Stimulated activated CD4-positive, alpha-beta T cell treated with anti-CD3 and anti-CD28 coated beads, Interleukin-1b, Interleukin-23, amount 100 ng/mL, for 1 hour (primary cell): ENCODE measurements at places on chromosomes 5 and 9.

DNA sequence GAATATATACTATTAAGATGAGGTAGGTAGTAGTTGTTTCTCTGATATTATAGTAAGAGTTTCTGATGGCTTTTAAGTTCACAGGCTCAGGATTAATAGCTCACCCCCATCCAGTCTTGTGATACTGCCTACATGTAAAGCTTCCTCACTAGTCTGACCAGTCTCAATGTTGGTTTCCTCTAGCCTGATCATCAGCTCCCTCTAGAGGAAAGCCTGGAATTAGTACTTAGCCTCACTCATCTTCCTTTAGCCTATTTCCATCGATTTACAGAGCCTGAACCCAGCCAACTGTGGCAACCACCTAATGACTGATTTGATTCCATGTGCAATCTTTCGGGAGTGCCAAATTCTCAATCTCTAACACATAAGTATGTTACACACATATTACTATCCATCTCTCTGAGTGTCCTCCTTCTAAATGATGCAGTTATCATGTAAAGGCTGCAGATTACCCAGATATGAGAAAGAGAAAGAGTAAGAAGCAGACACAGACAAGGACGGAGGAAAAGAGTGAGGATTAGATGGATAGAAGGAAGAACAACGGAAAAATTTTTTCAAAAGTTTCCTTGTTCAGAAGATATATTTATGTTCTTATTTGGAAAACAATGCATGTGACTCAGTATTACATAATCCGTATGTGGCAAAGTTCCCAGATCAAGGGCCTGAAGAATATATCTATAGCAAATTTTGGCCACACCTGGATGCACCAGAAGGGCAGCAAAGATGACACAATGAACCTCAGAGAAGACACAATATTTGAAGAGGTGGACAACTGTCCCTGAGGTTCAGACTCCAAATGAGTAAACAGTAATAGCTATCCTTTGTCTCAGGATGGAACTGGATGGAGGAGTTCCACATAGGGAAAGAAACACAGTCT is 333.7 kb downstream of the ELAVL2 start:
- DNase-seq, result no peak

DNA sequence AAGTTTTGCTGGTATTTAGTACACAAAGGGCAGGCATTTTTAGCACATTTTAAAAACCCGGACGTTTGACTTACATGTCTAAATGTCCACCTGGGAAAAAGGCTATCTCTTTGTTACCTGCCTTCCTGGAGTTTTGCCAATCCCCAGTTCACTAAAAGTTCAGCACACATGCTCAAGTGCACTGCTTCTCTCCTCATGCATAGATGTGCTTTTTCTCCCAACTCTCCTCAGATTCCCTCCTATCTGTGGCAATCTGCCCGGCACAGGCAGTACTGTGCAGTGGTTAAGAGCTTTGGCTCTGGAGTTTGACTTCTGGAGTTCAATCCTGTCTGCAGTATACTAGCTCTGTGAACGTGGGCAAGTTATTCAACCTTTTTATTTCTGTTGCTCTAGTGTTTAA is 8.3 kb upstream of the CCNO start:
- DNase-seq, result no peak

DNA sequence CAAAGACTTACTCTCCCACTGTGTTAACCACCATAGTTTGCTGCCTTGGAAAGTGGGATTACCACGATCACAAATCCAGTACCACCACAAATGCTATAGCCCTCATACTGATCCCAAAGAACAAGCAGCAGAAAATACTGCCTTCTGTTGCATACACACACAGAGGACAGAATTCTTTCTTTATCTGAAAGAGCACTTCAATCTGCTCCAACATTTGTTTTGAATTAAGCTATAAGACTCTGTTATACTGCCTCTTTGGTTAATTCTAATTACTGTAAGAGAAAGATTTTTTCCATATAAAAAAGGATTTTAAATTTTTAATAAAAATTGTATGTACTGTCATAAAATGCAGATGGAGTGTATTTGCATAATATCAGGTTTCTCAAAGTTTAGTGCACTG is 69.8 kb downstream of the YIPF5 start:
- DNase-seq, result no peak

- DNase-seq, result no peak
Observed at GRCh38 chr9:118594428-118594827, 774.8 kb downstream of the BRINP1 start.

DNA sequence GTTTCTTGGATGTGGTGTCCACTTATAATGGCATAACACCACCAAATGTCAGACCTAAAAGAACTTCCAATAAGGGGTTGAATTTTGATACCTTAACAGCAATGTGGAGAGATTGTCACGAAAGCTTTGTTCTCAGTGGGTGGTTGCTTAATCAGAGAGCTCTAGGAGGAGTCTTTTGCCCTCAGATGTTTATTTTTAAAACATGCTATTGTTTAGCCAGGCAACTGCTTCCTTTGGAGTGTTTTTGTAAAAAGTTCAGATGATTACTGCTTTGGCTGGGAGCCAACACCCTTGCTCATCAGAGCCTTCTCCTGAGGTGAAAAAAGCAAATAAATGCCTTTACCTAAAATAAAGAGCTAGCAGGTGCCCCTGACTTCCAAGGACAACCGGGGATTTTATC is 65.0 kb downstream of the SLC1A1 start:
- DNase-seq, result no peak

GRCh38 chr5:54837981-54838380 is 147.4 kb downstream of the ESM1 start:
- DNase-seq, result no peak
